Fibroblast of skin of back (primary cell): ENCODE measurements at places on chromosomes 5 and 9.

- DNase-seq = no peak
Measured at GRCh38 chr9:120570296-120570695, 9.7 kb downstream of the CDK5RAP2 start.

DNA sequence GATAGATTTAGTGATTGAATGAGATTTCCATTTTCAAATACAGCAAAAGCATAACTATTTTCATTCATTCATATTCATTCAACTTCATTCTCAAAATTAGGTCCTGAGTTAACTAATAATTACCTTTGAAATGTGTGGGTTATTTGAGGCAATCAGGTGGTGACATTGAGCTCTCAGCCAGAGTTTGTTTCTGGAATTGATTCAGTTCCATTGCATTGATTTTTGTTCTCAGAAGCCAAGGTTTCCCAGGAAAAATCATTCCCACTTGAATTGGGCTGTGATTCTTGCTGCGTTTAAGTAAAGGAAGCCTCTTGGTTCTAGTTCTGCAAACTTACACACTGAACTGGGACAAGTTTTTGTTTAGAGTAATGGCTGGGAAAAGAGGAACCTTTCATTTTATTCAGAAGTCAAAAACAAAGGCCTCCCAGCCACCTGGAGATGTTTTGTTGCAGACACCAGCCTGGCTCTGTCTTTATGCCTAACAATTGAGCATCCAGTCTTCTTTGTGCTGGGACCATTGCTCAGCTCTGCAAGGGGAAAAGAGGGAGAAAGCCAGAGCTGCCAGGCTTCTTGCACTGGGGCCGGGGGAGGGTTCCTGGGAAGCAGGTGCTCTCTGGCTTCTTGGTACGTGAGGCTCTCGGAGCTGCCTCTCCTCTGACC lies 198.6 kb downstream of the TRIO start:
- no peak for DNase-seq

DNA sequence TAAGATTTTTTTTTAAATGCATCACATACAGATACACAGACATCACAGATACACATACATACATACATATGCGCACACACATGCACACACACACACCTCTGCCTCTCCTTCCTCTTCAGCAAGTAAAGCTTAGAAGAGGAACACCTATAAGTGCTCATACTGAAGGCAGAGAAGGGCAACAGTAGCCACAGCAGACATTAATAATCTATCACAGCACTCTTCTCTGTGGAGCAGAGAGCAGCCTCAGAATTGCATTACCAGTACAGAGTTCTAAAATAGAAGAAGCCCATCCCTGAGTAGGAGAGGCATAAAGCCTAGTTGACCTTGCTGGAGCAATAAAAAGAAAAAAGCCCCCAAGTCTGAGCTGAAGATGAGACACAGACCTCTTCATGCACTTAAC lies 110.6 kb downstream of the MLLT3 start:
- DNase-seq = no peak

DNA sequence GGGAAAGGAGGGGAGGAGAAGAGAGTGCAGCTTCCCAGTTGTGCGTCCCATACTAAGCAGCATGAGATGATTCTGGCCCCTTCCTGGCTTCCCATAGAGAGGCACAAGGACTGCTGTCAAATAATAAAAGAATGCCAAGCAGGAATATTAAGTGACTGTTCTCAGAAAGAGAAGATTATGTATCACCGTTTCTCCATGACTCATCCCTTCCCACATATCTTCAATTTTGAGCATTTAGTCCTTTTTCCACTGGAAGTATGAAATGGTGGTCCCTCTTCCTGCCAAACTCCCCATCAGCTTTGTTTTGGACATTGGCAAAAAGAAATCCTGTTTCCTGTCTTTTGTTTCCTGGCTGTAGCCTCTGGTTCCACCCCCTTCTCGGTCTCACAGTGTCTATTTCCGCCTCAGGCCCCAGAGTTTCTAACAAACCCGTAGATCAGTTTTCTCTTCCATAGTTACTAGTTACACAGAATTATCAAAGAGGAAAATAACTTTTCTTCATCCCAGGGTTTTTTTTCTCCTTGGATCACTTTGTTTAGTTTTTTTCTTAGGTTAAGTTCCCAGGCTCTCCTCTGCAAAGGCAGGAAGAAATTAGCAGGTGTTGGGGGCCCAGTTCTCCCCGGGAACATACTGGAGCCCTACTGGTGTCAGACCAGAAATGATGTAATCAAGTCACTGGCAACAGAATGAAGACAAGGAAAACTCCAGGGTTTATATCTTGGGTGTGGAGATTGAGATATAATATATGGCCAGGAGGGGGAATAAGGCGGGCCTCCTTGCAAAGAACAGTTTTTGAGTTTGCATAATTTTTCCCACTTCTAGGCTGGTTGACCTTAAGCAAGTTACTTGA lies 26.4 kb upstream of the ARHGAP26 start:
- DNase-seq = peak; percentile 68

DNA sequence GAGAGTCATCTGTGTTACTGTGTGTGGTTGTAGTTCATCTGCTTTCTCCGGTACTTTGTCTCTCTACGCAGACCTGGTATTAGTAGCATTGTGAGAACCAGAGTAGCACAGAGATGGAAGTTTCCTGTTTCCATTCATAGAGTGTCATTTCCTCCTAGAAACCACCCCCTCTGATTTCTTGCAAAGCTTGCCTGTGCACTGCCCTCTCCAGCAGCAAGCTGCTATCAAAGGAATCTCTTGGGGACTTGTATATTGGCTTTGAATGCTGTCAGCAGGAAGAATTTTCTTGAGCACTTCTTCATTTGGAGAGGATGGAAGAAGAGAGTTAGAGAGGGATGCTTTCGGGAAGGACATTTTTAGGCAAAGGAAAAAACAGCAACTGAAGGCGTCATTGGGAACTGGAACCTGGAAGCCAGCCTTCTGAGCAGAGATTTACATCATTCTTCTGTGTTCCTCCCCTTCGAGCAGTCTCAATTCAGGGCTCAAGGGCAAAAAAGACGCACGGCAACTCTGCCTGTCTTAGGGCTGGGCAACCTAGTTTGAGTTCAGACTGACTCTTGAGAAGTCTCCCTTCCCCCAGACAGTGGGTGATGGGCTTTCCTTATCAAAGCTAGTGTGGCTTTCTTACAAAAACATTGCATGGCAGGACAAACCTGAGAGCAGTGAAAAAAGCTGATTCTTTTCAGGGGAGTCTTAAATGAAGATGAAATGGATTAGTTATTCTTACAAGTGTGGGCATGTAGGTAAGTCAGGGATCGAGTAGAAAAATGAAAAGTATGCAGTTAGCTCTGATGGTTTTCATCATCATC lies 226.3 kb downstream of the AOPEP start:
- DNase-seq = no peak

DNA sequence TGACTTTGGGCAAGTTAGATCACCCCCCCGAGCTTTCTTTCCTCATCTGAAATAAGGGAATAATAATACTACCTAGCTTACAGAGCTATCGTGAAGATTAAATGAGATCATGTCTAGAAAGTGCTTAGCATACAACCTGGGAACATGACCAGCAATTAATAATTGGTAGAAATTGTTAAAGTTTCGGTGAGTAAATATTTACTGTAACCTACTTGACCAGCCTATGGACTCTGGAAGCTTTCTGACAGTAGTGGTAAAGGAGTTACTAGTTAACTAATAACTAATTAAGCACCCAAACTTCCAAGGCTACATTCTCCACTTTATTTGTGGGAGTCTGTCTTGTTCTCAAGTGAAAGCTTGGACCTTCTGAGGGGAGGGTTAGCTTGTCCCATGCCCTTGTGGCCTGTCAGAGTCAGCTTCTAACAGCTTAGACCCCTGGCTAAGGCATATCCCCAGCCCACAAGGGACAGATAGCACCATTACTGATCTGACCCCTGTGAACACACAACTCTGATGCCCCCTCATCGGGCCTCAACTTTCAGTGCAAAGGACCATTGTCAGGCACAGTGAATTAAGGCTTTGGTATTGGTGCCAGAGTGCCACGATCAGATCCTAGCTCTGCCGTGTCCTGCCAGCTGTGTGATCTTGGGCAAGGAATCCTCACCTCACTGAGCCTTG lies 58.7 kb upstream of the SAP30L start:
- no peak for DNase-seq

DNA sequence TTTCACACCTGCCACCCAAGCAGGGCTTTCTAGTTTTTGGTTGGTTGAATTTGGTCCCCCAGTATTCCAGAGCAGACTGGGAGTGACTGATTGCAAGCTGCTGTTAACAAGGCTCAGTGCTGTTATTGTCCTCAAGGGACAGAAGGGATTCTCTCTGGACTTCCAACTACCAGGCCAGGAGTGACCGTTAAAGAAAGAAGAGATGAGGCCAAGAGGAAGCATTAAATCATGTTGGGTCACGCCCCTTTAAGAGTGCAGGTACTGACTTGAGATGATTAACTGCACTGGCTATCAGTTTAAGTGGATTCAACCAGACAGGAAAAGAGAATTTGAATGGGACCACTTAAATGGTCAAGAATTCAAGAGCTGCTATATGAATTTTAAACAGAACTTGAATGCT lies 220.8 kb upstream of the PCSK5 start:
- no peak for DNase-seq

GRCh38 chr5:138841531-138841930 lies 33.6 kb downstream of the LRRTM2 start:
- no peak for DNase-seq

GRCh38 chr5:179763215-179763945 lies 30.4 kb upstream of the LTC4S start:
- peak; percentile 88 for DNase-seq

DNA sequence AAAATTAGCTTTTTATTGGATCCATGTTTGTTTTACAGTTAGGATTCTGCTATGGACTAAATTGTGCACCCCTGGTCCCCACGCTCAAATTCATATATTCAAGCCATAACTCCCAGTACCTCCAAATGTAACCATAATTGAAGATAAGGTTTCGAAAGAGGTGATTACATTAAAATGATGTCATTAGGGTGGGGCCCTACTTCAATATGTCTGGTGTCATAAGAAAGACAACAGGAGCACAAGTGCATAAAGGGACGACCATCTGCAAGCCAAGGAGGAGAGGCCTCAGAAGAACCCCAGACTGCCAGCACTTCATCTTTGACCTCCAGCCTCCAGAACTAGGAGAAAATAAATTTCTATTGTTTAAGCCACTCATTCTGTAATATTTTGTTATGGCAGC lies 7.4 kb upstream of the HNRNPA0 start:
- no peak for DNase-seq

DNA sequence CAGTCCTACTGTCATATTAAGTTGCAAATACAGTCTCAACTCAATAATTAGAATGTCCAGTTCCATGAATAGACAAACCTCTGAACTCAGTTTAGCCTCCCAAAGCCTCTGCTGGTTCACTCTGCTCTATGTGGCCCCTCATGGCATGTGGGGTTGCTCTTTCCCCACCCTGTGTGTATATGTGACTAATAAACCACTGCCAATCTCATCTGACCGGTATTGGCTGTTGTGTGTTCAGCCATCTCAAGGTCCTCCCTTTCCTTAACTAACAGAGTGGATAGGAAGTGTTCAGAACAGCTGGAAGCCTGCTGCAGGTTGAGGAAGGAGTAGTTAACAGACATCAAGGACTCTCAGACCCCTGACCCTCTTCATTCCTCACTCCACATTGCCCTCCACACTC lies 55.3 kb downstream of the IL33 start:
- DNase-seq = no peak

DNA sequence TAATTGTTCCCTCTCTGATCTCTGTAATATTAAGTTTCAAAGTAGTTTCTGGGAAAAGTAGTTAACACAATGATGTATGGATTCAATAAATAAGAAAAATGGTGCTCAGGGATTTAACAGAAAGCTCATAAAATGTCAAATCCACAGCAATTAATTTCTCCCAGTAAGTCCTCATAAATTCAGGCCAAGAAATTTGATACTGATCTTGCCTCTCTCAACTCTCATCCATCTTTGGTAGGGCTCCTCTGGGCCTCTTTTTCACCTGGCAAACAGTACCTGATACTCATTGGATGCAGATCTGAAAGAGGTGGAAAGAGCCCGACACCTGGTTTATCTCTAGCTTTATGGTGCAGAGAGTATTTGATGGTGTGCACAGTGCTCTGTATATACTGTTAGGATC lies 106.1 kb downstream of the STK32A start:
- DNase-seq = no peak

DNA sequence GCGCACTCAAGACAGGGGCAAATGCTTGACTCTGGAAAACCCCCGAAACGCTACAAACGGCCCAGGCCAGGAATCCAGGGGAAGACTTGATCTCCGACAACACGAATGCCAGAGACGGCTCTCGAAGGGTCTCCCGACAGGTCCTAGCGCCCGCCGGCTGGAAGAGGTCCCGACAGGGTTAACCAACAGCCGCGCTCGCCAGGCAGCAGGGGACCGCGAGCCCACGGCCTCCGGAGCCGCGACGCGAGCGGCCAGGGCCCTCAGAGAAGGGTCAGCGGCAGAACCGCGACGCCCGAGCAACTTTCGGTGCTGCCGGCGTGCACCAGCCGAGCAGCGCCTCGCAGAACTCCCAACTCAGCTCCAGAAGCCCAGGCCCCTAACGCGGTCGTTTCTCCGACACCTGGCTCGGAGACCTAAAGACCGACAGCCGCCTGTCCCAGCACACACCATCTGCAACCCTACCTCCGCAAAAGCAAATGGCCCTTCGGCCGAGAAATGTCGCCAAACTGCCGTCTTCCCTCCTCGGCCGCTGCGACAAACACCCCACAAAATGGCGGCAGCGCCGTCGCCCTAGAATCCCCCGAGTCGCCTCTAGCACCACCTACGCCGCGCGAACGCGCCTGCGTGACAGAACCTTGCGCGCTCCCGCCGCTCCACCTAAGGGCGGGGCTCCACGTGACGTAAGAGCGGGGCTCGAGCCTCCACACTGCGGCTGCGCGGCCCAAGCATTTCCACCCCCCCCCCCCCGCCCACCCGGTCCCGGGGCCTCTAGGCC lies at the start of gene CLK4:
TSS of gene CLK4 (minus strand) at position 567 of the 775 bp plus-strand sequence. CDS start 3,634 bp downstream, outside the sequence.
- peak; percentile 92 for DNase-seq

DNA sequence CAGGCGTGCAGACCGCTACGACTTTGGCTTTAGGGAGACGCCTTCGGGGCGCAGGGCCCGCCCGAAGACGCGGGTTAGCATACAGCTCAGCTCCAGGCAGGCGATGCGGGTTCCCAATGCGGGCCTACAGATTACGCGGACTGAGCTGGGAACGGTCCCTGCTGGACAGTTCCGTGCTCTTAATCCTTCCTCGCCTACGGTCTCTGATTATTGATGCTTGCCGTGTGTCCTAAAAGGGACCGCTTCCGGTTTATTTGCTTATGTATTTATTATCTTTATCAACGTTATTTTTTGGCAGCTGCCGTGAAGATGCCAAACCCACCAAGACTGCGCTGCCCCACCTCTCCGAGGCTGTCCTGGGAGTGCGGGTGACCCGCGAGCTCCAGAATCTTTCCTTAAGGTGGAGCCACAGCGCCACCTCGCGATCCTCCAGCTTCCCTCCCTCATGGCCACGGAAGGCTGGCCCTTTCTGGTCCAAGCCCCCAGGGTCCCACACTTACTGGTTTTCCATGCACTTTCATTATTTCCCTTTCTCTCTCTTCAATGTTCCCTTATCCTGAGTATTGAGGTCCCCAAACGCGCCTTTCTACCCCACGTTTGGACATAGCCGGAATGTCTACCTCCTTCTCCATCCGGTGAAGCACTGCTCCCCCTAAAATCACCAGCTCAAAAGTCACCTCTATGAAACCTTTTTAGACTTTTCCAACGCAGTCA lies 7.0 kb upstream of the EBF1 start:
- DNase-seq = peak; percentile 73

GRCh38 chr9:121574774-121575519 lies 75.3 kb upstream of the GGTA1 start:
- no peak for DNase-seq

- no peak for DNase-seq
Measured at GRCh38 chr9:15307523-15307841, 466 bp upstream of the TTC39B start.

- DNase-seq = no peak
Measured at GRCh38 chr5:2744485-2744884, 7.0 kb downstream of the IRX2 start.
